ENCODE measurements at places on chromosomes 5 and 9.

GRCh38 chr5:68983959-68984358, 109.9 kb upstream of the SLC30A5 start:
- DNase-seq: no peak

- no peak for DNase-seq
These were observed 8.2 kb downstream of the LIFR start for GRCh38 chr5:38548064-38548759.

DNA sequence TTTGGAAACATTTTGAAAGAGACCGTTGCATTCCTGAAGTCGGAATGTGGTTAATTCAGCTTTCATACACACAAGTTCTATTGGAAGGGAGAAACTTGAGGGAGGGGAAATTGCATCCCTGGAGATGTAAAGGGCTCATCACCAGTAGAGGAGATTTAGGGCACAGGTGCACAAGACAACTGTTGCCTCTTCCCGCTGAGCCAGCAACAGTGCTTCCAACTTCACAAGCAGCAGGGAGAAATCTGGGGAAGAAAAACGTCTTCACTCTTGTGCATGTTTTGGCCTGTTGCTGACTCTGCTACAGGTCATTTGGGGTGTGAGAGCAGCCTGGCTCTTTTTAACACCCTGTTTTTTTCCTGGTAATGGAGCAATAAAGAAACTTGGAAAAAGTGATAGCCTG, 277.9 kb downstream of the GAS1 start:
- no peak for DNase-seq

DNA sequence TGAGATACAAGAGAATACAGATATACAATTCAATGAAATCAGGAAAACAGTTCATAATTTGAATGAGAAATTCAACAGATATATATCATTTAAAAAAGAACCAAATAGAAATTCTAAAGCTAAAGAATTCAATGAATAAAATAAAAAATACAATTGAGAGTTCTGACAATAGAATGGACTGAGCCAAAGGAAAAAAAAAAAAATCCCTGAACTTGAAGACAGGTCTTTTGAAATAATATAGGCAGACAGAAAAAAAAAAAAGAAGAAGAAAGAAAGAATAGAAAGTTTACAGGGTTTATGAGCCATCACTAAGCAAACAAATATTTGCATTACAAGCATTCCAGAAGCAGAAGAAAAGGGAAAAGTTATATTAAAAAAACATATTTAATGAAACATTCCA, 12.9 kb upstream of the HAVCR2 start:
- DNase-seq: no peak

DNA sequence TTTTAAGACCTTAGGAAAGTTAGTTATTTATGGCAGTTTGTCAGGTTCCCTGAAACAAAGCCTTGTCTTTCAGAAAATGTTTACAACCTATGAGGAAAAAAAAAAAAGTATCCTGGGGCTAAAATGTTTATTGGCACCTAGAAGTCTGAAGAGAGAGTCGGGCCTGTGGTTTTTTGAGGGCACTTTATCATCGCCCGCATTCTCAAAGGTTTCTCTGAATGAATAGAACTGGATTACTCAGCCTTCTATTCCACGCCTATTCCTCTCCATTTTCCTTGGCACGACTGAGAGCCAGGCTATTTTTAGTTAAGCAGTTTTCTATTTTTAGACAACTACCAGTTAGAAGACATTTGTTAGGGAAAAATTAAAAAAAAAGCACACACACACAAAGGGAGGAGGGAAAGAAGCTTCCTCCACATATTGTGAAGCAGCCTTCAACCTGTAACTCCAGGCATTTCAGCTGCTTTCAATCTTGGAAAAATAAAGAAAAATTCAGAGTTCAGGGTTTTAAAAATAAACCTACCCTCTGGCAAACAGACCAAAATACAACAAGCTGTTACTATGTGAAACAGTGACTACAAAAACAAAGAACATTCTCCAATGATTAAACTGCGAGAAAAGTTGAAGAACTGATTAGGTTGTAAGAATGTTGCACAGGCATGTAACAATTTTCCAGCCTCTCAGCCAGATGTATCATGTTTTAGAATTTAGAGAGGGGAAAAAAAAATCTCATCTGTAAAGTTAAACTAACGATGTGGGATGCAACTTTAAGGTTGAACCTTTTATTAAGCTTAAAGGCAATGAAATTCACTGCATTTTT, 97.0 kb downstream of the MEF2C start:
- DNase-seq: peak; percentile 45

DNA sequence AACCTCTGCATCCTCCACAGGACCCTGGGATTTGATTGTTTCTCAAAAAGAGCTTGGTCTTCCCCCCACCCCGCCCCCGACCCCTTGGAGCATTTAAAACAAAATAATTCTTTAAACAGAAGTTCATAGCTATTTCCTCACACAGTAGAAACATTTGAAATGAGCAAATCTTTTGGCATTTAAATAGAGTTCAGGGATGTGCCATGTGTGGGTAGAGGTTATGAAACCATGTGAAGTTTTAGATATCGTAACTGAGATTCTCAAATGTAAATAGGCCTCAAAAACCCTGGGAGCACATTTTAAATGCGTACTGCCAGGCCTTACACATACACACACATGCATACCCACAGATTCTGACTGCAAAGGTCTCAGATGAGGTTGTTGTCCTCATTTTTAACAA, 66.5 kb downstream of the EPB41L4B start:
- no peak for DNase-seq

GRCh38 chr9:104961701-104962359, 33.9 kb upstream of the ABCA1 start:
- no peak for DNase-seq

- DNase-seq: no peak
These were observed 43.6 kb downstream of the CDO1 start for GRCh38 chr5:115772731-115773475.

- no peak for DNase-seq
These were observed 247.4 kb downstream of the SMARCA2 start for GRCh38 chr9:2262386-2263071.

DNA sequence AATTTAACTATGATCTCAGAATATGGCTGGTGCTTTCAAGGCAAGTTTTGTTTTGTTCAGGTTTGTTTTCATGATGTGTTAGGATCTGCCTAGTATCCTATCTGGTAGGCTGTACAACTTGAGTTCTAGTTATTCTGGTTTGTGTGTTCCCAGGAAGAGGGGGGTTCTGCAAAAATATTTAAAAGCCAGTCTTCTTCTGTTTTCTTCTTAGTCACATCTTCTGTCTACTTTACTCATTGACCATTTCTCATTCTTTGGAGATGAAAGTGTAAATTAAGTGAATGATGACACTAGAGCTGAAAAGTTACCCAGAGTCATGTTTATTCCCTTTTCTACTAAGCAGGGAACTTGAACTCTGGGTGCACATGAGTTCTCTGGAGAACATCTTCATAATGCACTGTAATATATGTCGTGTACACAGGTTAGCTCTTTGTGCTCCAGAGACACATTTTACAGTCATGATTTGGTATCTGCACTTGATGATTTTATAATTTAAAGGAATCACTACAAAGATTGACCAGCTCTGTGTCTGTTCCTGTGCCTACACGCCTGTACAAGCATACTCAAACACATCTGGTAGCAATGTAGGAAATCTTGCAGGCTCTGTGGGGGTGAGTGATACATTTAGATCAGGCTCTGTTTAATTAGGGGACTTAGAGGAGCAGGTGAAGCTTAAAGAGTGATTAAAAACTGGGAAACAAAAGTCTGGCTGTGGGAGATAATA, 5.0 kb downstream of the SMAD5 start:
- no peak for DNase-seq

- no peak for DNase-seq
These were observed 91.1 kb upstream of the CD180 start for GRCh38 chr5:67287510-67288268.

GRCh38 chr5:103943230-103943629, 380.6 kb upstream of the NUDT12 start:
- no peak for DNase-seq

DNA sequence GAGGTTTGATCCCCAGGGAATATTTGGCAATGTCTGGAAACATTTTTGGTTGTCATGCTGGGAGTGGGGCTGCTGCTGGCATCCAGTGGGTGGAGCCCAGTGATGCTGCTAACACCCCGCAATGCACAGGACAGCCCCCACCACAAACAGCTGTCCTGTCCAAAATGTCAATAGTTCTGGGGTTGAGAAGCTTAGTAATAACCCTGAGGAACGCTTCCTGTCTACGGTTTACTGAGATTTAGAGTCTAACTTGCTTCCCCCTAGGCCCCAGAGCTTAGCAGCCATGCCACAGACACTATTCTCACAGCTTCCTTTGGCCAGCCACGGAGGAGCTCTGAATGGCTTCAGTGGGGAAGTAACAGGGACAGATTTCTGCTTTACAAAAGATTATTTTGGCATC, 66.5 kb downstream of the MSX2 start:
- no peak for DNase-seq

DNA sequence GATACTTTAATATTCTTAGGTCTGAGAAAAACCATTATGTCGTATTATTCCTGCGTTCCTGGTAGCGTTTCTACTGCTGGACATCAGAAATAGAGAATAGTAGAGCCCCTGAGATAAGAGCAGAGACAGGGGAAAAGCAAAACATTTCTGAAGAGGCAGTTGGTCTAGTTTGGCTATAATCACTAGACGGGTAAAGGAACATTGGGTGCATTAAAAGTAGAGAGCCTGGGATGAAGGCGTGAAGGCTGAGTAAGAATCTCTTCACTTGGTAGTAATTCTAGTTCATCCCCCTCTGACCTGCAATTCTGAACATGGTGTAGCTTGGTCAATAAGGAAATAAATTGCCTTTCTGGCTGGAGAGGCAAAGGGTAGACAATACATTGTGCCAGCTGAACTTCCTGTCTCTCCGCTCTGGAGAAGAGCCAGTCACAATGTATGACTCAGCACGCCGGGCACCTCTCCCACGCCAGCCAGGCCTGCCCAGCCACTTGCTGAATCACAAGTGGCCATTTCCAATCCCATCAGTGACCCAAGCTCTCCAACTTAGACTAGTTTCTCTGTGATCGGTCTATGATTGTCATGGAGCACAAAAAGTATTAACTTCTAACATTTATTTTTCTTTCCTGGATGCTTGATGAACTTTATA, 75.4 kb downstream of the STK32A start:
- DNase-seq: no peak

GRCh38 chr5:63700241-63700640, 262.0 kb downstream of the HTR1A start:
- DNase-seq: no peak

GRCh38 chr5:147949711-147950573, 43.6 kb upstream of the C5orf46 start:
- peak; percentile 44 for DNase-seq

- DNase-seq: no peak
These were observed 193.5 kb downstream of the PLK2 start for GRCh38 chr5:58266402-58266801.

GRCh38 chr9:122814545-122814944, 13.8 kb downstream of the PDCL start:
- DNase-seq: no peak

GRCh38 chr5:87899721-87900131, 368.9 kb downstream of the TMEM161B start:
- DNase-seq: no peak

DNA sequence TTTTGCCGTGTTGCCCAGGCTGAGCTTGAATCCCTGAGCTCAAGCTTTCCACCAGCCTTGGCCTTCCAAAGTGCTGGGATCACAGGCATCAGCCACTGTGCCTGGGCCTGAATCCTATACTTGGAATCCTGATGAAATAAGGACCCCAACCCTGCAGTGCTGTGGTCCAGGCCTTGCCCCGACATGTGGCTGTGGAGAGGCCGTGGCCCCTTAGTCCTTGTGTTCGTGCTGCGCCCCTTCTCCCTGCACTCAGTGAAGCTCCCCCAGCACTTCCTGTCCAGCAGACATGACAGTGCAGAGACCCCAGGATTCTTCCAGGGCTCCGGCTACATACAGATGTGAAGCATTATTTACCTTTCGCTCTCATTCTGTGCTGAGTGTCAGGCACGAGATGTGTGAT, 52.9 kb downstream of the EHMT1 start:
- no peak for DNase-seq

DNA sequence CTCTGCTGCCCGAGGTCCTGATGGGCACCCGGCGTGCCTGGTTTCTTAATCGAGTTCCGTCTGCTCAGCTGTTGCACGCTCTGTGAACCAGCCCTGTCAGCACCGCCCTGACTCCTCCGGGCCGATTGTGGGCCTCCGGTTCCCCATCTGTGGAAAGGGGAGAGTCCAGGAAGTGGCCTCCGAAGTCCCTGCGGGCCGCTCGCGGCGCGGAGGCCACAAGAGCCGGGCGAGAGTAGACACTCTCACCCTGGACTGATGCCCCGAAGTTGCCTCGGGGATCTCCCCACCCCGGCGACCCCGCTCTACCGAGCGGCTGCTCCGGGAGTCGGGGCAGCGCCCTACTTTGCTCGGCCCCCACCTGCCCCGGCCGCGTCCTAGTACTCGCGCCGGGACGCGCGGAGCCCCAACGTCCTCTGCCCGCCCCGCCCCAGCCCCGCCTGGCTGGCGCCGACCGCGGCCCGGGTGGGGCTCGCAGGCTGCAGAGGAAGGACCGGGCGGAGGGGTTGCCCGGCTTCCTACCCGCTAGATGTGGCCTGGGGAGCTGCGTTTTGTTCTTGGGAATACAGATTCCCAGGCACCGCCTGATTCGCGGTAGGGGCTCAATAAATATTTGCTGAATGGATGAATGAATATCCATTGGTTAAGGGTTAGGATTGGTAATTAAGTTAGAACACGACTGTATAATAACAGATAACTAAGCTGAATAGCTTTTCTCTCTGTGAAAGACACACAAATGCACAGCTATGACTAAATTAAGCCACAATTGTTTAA, 935 bp upstream of the ZNF367 start:
- peak; percentile 52 for DNase-seq

GRCh38 chr9:41229408-41230401, 40.6 kb upstream of the ZNG1F start:
- no peak for DNase-seq

- DNase-seq: no peak
These were observed 27.5 kb downstream of the ADRB2 start for GRCh38 chr5:148853868-148854267.

DNA sequence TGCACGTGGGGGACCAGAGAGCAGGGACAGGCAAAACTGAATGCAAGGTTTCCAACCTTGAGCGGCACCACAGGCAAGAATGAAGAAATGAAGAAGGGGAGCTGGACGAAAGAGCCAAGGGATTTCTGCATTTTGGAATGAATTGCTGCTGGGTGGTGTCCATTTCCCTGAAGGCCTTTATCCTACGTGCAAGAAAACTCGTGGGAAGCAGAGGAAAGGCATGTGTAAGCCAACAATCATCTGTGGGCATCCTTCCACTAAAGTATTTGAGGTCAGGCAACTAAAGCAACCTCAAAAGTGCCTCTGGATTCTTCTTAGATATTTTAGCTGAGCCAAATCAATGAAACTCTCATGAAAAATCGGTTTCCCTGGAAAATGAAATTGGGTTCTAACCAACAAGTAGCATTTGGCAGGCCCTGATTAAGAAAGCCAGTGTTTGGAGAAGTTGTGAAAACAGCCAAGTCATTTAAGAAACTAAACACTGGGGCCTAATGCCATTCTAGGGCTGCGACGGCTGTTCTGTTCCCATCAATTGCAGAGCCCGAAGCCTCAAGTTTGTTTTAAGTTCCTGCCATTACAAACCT, 4.7 kb upstream of the TGFBI start:
- DNase-seq: no peak

GRCh38 chr5:71882826-71883741, 164.0 kb downstream of the CARTPT start:
- DNase-seq: no peak

- no peak for DNase-seq
These were observed 12.0 kb upstream of the IFNA1 start for GRCh38 chr9:21428235-21428634.

- DNase-seq: no peak
These were observed 369.0 kb downstream of the ACTL7B start for GRCh38 chr9:108486831-108487230.

- DNase-seq: no peak
These were observed 192.9 kb upstream of the SLC27A6 start for GRCh38 chr5:128772356-128772755.
